ENCODE measurements at places on chromosomes 3 and 15.

- DNase-seq: no peak
These were observed 2.7 kb downstream of the VGLL3 start for GRCh38 chr3:86988235-86988634.

DNA sequence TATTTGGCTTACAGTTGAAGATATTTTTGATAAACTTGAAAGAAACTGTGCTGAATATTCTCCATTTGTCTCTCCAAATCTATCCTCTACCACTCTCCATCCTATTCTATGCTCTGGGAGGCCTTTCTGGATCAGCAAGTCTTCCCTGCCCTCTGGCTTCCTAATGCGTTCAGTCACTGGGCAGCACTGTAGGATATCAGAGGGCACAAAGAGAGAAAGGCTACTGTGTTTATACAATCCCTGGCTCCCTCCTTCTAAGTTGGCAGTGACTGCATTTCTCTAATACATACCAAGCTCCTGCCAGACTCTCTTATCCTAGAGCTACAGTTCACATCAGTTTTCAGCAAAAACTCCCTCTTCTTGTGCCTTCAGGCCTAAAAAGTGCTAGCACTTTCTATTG, 102.1 kb upstream of the FHIT start:
- DNase-seq: no peak

DNA sequence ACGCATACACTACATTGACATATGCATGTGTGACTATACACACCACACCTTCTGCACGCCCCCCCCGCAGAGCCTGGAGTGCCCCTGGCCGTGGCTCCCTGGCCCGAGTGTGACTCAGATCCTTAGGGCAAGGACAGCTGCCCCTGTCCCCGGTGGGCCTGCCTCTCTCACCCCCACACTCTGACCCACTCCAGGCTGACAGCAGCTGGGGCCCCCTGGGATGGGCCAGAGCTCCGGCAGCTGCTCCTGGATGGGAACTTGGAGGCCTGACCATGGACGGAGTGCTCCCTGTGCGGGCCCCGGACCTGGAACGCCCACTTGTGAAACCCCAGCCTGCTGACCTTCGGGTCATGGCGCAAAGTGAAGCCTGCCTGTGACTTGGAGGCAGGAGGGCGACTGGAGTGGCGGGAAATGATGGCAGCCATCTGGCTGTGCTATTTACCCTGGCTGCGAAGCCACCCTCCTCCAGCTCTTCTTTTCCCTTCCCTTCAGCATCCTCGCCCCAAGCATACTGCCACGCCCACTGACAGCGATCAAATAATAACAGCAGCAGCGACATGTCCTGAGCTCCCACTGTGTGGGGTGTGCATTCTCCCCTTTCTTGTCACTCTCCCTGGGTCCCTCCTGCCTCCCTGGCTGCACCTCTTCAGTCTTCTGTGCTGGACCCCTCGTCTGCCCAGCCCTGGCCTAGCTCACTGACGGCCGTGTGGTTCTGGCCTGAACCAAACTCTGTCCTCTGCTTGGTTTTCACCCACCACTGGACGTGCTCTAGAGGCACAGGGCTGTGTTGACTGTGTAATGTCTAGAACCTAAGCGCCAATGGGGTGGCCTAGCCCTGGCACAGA, 90.7 kb upstream of the MEF2A start:
- no peak for DNase-seq

DNA sequence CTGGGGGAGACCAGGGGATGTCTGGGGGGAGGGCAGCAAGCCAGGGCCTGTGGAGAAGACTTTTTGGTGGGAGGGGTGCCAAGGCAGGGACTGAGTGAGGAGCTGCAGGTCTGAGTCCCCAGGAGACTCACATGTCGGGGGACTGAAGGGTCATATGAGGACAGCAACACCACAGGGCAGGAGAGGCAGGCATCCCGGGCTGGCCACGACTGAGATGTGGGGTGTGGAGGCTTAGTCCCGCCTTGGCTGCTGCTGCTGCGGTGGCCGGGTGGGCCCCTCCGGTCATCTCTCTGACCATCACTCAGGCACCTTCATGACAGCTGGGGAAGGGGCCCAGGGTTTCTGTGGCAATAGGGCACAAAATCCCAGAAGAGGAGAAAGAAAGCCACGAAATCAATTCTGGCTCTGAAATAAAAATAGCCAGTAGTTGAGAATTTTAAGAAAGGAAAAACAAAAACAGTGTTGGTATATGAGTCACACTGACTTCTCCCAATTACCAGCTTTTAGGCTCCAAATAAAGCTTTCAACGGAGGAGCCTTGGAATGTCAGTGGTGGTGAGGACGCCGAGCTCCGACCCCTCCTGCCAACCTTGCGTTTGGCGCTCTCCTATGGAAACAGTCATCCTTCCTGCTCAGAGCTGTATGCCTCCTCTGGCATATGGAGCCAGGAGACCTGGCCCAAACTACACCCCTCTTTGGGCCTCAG, 52.9 kb upstream of the ITGA11 start:
- DNase-seq: no peak

- DNase-seq: no peak
These were observed 143.8 kb downstream of the ERC2 start for GRCh38 chr3:56324473-56324872.

GRCh38 chr3:69273896-69274295, 112.0 kb downstream of the FRMD4B start:
- no peak for DNase-seq

GRCh38 chr15:90412356-90413194, 24.5 kb downstream of the IQGAP1 start:
- DNase-seq: no peak

DNA sequence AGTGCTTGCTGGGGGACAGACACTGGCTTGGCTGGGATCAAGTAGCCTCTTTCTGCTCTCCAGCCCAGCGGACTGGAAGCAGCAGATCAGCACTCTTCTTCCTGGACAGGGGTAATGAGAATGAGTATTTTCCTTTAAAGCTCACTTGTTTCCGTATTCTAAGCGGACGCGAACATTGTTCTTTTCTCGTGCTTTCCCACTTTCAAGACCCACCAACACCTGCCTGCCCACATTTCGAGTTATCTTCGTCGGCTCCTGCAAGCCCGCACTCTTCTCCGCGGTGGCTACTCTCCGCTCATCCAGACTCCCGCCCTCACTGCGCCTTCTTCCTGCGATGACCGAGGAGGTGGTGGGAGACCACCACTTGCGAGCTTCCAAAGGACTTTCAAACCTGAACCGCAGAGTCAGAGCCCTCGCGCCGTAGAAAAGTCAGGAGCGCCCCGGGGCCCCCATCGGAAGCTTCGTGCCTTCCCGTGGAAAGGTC, 1.6 kb upstream of the PPM1L start:
- DNase-seq: peak; percentile 3

DNA sequence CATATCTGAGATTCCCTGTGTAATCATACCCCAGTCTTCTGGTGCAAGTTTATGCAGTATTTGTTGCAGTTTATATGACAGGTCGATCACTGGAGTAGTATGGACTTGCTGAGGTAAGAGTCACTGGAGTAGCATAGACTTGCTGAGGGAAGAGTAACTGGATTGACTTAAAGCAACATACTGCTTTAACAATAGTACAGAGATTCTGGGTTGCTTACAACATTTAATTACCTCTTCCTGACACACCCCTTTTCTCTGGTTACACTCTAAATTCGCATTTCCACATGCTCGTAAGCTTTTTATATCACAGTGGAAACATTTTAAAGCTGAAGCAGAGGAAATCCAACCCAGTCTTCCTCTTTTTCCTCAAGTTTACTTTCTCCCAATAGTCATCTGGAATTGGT, 11.8 kb downstream of the AAGAB start:
- no peak for DNase-seq
